ENCODE measurements at places on chromosomes 1 and 21.

- no peak for DNase-seq
These were observed 161.5 kb downstream of the TOMM20 start for GRCh38 chr1:234967121-234967520.

DNA sequence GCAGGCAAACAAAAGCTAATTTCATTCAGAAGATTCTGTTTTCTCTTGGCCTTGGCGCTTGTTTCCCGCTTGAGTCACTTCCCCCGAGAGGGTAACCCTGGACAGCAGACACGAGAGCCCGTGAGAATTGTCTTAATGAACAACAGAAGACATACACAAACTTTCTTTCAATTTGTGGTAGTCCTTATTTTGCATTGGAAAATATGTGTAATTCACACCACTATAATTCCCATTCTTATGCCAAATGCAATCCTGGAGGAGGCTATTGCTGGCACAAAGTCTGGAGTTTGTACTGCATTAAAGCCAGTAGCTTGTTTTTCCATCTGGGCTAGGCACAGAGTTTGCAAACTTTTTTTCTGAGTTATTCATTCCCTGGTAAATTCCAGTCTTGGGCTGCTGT is 109.8 kb upstream of the IVNS1ABP start:
- no peak for DNase-seq

- DNase-seq = no peak
These were observed 97.3 kb upstream of the MARK1 start for GRCh38 chr1:220430586-220430985.

- DNase-seq = no peak
These were observed at the start of gene TBX15 for GRCh38 chr1:118988186-118989005. Gene TBX15, minus strand, starts transcription at chr1:118988343. Its CDS starts 548 bp downstream, at chr1:118987795.

DNA sequence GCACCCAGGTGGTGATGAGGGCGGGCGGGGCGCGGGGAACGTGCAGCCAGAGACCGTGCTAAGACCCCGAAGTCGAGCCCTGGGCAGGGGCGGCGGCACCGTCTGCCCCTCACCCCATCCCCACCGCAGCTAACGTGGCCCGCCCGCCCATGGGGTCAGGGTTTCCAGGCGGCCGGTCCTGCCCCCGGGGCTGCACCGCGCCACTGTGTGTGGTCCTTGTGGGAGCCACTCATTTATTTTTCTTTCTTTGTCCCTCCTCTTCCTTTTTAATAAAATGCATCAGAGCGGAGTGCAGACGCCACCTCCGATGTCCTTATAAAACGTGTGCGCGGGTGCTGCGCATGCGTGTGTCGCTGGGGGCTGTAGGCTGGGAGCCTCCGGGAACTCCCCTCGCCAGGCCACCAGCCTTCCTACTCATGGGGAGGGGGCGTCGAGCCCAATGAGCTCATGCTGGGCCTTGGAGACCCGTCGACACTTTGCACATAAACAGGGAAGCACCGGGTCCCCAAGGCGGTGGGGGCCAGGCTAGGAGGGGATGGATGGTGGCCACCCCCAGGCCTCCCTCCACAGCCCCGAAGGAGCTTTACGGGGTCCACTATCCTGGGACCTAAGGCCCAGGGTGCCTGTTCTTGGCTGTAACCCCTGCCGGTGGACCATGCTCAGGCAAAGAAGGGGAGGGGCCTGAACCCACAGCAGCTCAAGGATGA is 59.9 kb downstream of the WNT9A start:
- DNase-seq = no peak

DNA sequence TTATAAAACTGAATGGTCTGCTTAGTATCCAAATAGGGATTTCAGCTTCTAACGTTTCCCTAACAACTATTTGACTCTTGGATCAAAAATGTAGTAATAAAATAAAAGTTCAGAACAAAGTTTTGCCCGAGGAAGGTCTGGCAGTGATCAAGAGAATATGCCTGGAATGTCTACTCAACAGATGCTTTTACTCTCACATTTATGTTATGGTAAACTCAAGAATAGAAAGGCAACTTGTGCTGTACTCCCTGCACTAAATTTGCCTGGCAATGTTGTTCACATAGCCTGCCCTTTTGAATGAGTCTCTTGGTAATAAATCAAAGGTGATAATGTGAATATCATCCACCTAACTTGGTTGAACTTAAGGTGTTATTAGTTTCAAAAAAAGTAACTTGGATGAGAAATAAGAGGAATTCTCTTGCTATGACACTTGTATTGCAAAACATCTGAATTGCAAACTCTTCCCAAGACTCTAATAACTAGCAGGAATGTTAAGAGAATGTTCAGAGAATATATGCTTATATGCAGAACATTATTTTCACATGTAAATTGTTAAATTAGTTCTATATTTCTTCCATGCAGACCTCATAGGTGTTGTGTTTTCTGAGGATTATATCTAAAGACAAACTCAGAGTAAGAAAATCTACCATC is 215.8 kb downstream of the COL24A1 start:
- DNase-seq = no peak

GRCh38 chr21:35236090-35236489 is 187.0 kb upstream of the RUNX1 start:
- DNase-seq = no peak

- DNase-seq = no peak
These were observed 172.2 kb downstream of the HHIPL2 start for GRCh38 chr1:222375701-222376100.

- no peak for DNase-seq
These were observed 23.6 kb downstream of the COL6A2 start for GRCh38 chr21:46121286-46122221.

DNA sequence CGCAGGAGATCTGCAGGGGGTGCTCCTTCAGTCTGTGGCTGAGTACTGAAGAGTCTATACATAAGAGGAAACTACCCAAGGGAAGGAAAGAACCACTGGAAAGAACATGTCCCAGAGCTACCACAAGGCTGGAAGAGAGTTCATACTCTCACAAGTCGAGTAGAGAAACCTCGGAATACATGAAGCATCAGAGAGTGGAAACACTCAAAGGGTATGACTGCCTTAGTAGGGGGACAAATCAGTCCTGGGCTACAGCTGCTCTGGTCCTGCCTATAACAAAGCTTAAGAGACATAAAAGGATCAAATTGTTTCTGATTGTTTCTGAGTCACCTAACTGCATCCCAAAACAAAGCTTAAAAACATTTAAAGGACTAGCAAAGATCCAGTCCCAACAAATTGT is 27.4 kb downstream of the TMEM50B start:
- DNase-seq = no peak

GRCh38 chr1:13781907-13782633 is 82.1 kb downstream of the PRDM2 start:
- DNase-seq = no peak

DNA sequence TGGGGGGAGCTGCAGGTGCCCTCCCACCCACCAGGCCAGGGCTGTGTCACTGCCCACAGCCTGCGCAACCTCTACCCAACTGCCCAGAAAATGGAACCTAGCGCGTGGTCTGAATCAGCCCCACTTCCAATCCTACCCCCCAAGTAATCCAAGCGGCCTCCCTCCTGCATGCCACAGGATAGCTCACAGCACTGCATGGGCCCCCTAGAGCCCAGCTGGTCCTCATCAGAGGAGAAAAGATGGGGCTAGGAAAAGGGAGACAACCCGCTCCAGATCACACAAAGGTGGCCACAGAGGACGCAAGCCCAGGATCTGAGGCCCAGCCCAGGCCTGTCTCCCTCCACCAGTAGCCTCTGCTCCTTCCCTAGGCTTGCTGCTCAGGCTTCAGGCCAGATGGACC is 6.2 kb downstream of the ADGRB2 start:
- no peak for DNase-seq

DNA sequence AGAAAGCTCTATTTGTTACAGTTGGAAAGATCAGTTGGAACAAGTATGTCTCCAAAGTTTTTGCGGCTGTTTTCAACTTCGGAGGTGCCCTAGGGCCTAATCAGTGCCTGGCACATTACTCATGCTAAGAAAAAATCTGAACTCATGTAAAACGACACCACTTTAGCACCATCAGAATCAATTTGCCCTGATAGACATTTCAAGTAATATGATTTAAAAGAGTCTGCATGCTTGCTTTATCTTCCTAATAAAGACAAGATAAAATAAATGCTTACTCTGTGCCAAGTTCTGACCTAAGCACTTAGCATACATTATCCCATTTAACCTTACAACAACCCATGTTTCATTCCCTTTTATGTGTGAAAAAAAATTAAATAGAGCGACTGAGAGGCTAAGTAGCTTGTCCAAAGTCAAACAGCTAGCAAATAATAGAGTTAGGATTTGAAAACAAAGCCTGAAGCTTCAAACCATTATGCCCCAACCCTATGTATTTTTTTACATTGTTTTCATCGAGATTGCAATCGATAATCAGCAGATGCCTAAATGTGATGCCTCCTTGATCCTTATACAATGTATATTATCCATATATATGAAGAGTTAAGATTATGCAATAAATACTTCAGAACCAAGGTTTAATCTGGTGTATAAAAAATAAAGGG is 91.3 kb downstream of the DENND1B start:
- DNase-seq = no peak

DNA sequence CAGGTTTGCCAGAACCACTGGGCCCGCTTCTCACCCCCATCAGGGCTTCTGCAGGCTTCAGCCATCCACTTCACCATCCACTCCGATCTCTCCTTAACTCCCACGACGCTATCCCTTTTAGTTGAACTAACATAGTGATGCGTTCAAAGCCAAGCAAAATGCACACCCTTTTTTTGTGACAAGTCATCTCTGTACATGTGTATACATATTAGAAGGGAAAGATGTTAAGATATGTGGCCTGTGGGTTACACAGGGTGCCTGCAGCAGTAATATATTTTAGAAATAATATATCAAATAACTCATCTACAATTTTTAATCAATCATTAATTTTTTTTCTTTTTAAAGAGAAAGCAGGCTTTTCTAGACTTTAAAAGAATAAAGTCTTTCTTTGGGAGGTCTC is 114.6 kb downstream of the NBPF12 start:
- DNase-seq = no peak

- no peak for DNase-seq
These were observed 8.2 kb upstream of the ST6GALNAC3 start for GRCh38 chr1:76066394-76066793.

- DNase-seq = no peak
These were observed 102.3 kb downstream of the SPSB1 start for GRCh38 chr1:9395018-9395417.

- DNase-seq = no peak
These were observed 42.0 kb downstream of the C1orf198 start for GRCh38 chr1:230826166-230826875.

- DNase-seq = no peak
These were observed 178.9 kb upstream of the C1orf105 start for GRCh38 chr1:172241540-172241939.

- DNase-seq = no peak
These were observed 270.7 kb downstream of the PAPPA2 start for GRCh38 chr1:176733661-176734060.

Data from stimulated activated CD4-positive, alpha-beta T cell treated with anti-CD3 and anti-CD28 coated beads, Interleukin-15, amount 100 ng/mL, for 48 hours (primary cell).